ENCODE measurements at places on chromosomes 7 and 10.

DNA sequence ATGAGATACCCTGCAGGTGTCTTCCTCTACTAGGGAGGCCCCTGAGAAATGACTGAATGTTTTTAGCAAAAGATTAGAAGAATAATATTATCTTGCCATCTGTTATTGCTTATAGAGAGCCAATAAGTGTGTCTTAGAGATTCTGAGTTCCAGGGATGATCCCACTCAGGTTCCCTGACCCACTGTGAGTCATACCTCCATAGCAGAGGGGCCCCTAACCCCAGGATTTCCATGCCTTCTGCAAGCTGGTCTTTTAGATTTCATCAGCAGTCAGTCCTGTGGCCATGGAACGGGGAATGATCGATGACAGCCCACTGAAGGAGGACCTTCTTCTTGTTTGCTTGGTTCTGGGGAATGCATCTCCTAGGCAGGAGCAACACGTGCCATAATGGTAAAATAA, 333.4 kb downstream of the KCNMA1 start:
- no peak overlapping the region for H3K27ac ChIP-seq
- no peak overlapping the region for H3K4me3 ChIP-seq
- no peaks in the 10 kb centered on the region for H3K4me1 ChIP-seq
- H3K36me3 ChIP-seq, result no peaks in the 10 kb centered on the region

DNA sequence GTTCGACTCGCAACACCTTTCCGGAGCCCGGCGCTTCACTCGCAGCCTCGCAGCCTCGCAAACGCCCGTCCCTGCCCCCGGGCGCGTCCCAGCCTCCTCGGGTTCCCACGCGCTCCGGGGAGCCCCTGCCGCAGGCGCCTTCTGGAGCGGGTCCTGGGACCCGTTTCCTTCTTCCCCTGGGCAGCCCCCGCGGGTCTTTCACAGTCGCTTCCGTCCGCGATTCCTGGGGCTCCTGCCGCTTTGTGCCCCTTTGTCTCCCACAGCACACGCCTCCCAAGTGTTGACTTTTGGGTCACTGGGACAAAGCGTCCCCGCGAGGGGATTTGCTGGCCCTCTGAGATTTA, 140.7 kb downstream of the DYNC2I1 start:
- H3K4me1 ChIP-seq, result no peaks in the 10 kb centered on the region
- peak overlapping the region; percentile 48 for H3K4me3 ChIP-seq
- no peaks in the 10 kb centered on the region for H3K27me3 ChIP-seq
- H3K36me3 ChIP-seq, result no peaks in the 10 kb centered on the region
- DNase-seq, result no peak

- H3K36me3 ChIP-seq, result no peaks in the 10 kb centered on the region
- H3K27me3 ChIP-seq, result no peaks in the 10 kb centered on the region
- no peak overlapping the region for H3K4me3 ChIP-seq
- no peaks in the 10 kb centered on the region for H3K4me1 ChIP-seq
- DNase-seq, result no peak
These were observed 149.9 kb downstream of the ANKRD30A start for GRCh38 chr10:37275216-37275777.

GRCh38 chr10:26890956-26891355, 30.2 kb upstream of the ABI1 start:
- H3K36me3 ChIP-seq, result no peaks in the 10 kb centered on the region
- H3K4me3 ChIP-seq, result no peak overlapping the region
- H3K27ac ChIP-seq, result no peak overlapping the region
- H3K27me3 ChIP-seq, result no peaks in the 10 kb centered on the region

DNA sequence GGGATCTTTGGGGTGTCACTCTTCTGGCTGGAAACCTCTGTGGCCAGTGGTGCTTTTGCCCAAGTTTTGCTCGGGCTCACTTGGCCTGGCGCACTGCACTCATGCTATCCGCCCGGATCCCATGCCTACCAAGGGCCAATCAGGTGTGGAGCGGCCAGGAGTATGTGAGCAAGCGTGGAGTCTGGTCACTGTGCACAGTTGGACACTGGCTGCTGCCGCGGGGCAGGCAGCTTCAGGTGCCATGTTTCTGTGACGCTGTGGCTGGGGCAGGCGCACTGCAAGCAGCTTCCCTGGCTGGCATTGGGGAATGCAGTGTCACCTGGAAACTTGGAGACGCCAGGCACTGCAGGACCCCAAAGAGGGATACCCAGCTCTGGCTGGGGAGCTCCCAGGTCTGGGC, 45.3 kb downstream of the NEUROG3 start:
- no peak overlapping the region for H3K4me3 ChIP-seq
- H3K4me1 ChIP-seq, result no peaks in the 10 kb centered on the region
- H3K27ac ChIP-seq, result no peak overlapping the region
- no peaks in the 10 kb centered on the region for H3K36me3 ChIP-seq
- DNase-seq, result no peak

GRCh38 chr10:97138174-97138573, 47.6 kb downstream of the SLIT1 start:
- H3K27me3 ChIP-seq, result no peaks in the 10 kb centered on the region
- DNase-seq, result no peak
- no peak overlapping the region for H3K4me3 ChIP-seq

GRCh38 chr7:122532406-122533269, 166.3 kb downstream of the RNF133 start:
- DNase-seq, result no peak
- H3K4me3 ChIP-seq, result no peak overlapping the region
- no peak overlapping the region for H3K27ac ChIP-seq
- H3K36me3 ChIP-seq, result no peaks in the 10 kb centered on the region

- no peaks in the 10 kb centered on the region for H3K4me1 ChIP-seq
- H3K4me3 ChIP-seq, result no peak within 1 kb of the TSS
- no peaks in the 10 kb centered on the region for H3K36me3 ChIP-seq
- no peaks in the 10 kb centered on the region for H3K27me3 ChIP-seq
These were observed at the start of gene PCDH15 for GRCh38 chr10:54800741-54801421. PCDH15 (minus strand) TSS chr10:54801231; CDS start chr10:54664262, 136,969 bp downstream.

DNA sequence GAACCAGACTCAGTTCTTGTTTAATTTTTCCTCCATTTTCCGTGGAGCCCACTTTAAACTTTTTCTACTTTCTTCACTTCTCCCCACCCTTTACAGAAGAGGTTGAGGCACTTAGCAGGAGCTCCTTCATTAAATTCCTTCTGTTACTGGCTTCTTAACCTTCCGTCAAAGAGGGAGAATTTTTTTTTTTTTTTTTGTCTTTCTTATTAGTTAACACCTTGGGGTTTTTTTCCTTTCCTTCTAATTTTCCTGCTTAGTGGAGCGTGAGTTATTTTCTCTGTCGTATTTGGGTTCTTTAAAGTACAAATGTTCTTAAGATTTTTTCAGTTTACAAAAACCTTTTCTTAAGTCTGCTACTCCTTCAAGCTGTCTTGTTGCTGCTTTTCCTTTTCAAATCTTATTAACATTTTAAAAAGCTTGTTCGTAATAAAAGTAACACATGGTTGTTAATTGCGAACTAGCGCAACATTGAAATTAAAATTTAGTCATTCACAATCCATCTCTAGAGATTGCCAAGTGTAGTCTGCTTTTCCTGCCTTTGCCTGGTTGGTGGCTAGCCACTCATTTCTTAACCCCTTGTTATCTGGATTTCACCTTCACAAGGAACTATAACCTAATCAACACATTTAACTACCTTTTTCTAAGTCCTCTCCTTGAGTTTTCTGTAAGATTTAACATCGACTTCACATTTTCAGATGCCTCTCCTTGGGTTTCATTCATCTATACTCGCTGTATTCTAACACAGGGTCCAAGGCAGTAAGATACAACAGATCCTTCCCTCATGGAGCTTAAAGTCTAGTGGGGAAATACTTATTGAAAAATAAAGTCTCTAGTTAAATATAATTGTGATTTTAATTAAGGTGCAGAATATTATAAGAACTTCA, 2.0 kb downstream of the BMPR1A start:
- peaks cover 5% of the 10 kb centered on the region for H3K4me1 ChIP-seq
- H3K4me3 ChIP-seq, result peak overlapping the region; percentile 82
- H3K27me3 ChIP-seq, result no peaks in the 10 kb centered on the region
- no peak for DNase-seq
- H3K36me3 ChIP-seq, result no peaks in the 10 kb centered on the region
- peak overlapping the region; percentile 100 for H3K27ac ChIP-seq

- DNase-seq, result no peak
- H3K27me3 ChIP-seq, result no peaks in the 10 kb centered on the region
- peaks cover 32% of the 10 kb centered on the region for H3K36me3 ChIP-seq
- no peak overlapping the region for H3K4me3 ChIP-seq
- H3K4me1 ChIP-seq, result no peaks in the 10 kb centered on the region
- no peak overlapping the region for H3K27ac ChIP-seq
These were observed 85.4 kb downstream of the SIRT1 start for GRCh38 chr10:67969875-67970274.

GRCh38 chr10:29877793-29878491, 181.4 kb downstream of the JCAD start:
- no peaks in the 10 kb centered on the region for H3K27me3 ChIP-seq
- H3K4me1 ChIP-seq, result peaks cover 28% of the 10 kb centered on the region
- DNase-seq, result peak; percentile 95
- peak overlapping the region; percentile 98 for H3K27ac ChIP-seq

DNA sequence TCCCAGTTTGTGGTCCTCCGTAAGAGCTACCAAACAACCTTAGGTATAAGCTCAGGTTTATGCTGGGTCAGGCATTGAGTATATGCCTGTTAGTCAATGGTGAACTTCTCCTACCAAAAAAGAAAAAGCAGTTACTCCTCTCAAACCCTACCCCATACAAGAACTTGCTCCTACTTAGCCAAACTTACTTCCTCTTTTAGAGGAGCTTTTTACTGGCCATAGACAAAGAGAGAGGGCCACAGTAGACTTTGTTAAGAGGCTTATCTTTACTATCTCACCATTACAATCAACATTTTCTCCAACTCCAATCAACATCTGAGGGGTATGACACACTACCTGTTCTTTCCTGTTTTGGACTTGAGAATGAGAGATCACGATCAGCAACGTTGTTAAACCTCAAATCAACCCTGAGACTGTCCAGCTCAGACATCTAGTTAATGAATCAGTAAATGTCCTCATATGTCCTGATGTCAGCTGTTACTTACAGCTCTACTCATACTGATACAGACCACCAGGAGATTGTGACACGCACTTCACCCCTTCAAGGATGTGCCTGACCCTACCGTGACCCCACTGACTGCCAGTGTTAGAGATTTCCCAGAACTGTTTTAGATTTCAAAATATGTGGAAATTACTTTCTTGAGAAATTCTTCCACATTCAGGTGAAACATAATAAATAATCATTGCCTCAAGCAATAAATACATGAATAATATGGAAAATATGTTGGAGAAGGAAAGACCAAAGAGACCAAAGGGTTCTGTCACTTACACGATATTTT, 18.4 kb upstream of the CCDC71L start:
- H3K4me3 ChIP-seq, result no peak overlapping the region
- no peaks in the 10 kb centered on the region for H3K27me3 ChIP-seq
- H3K36me3 ChIP-seq, result no peaks in the 10 kb centered on the region
- H3K4me1 ChIP-seq, result no peaks in the 10 kb centered on the region
- no peak overlapping the region for H3K27ac ChIP-seq
- no peak for DNase-seq

- no peak overlapping the region for H3K4me3 ChIP-seq
- H3K27ac ChIP-seq, result no peak overlapping the region
- H3K27me3 ChIP-seq, result no peaks in the 10 kb centered on the region
- H3K4me1 ChIP-seq, result no peaks in the 10 kb centered on the region
- H3K36me3 ChIP-seq, result no peaks in the 10 kb centered on the region
These were observed 8.3 kb upstream of the PIP4K2A start for GRCh38 chr10:22722626-22723169.

GRCh38 chr7:46091071-46091470, 170.0 kb upstream of the IGFBP3 start:
- no peaks in the 10 kb centered on the region for H3K27me3 ChIP-seq
- H3K36me3 ChIP-seq, result no peaks in the 10 kb centered on the region
- no peak overlapping the region for H3K4me3 ChIP-seq
- no peak for DNase-seq

DNA sequence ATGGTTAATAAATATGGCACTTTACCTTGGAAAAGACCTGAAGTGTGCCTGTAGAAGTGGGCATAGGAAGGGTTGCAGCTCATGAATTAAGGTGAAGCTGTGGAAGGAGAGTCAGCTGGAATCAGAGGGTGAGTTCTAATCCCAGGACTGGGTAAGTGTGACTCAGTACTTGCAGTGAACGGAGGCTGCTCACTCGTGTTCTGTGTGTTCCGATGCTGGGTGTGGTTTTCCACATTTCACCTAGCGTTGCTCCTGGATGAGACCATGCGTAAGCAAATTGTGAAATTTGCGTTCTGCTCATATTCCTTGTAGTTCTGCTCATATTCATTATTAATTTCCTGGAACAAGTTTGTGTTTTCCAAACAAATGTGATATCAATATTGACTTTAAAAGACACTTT, 22.4 kb upstream of the TMEM236 start:
- H3K27me3 ChIP-seq, result no peaks in the 10 kb centered on the region
- no peak for DNase-seq
- H3K4me3 ChIP-seq, result no peak overlapping the region
- no peaks in the 10 kb centered on the region for H3K36me3 ChIP-seq

GRCh38 chr10:88138319-88138848, 275.0 kb downstream of the PTEN start:
- H3K36me3 ChIP-seq, result no peaks in the 10 kb centered on the region
- no peak overlapping the region for H3K27ac ChIP-seq
- no peak overlapping the region for H3K4me3 ChIP-seq
- no peak for DNase-seq
- H3K4me1 ChIP-seq, result no peaks in the 10 kb centered on the region

- H3K27me3 ChIP-seq, result peaks cover 4% of the 10 kb centered on the region
- H3K36me3 ChIP-seq, result no peaks in the 10 kb centered on the region
- no peak overlapping the region for H3K27ac ChIP-seq
- DNase-seq, result no peak
These were observed 7.2 kb upstream of the GRID1 start for GRCh38 chr10:86373828-86374227.

DNA sequence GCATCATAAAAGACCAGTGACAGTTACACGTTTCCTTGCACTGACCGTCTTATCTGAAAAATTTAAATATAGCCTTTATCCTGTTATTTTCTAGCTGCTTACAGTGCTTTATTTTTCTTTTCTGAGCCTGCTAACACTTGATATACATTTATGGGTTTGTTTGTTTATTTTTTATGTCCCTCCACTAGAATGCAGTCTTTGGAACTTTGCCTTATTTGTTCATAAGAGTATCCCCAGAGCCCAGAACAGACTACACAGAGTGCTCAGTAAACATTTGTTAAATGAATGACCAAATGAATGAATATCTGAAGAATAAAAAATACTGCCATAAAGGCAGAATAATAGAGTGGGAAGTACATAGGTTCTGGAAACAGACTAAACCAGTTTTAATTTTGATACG, 202.3 kb upstream of the LRRN3 start:
- no peaks in the 10 kb centered on the region for H3K27me3 ChIP-seq
- H3K36me3 ChIP-seq, result no peaks in the 10 kb centered on the region
- H3K27ac ChIP-seq, result no peak overlapping the region
- DNase-seq, result no peak

- no peak for DNase-seq
- no peak overlapping the region for H3K4me3 ChIP-seq
- H3K27me3 ChIP-seq, result no peaks in the 10 kb centered on the region
- H3K36me3 ChIP-seq, result no peaks in the 10 kb centered on the region
These were observed 347.9 kb downstream of the TNS3 start for GRCh38 chr7:47233996-47234395.

- H3K27ac ChIP-seq, result no peak overlapping the region
- no peak for DNase-seq
- H3K4me3 ChIP-seq, result no peak overlapping the region
These were observed 503.9 kb downstream of the KIF20B start for GRCh38 chr10:90205340-90205739.
